ENCODE measurements at places on chromosomes 11 and 22.

- no peak for DNase-seq
Observed at GRCh38 chr11:15883455-15883920, 472.9 kb downstream of the SOX6 start.

GRCh38 chr11:126312961-126313360, 9.1 kb downstream of the DCPS start:
- no peak for DNase-seq

DNA sequence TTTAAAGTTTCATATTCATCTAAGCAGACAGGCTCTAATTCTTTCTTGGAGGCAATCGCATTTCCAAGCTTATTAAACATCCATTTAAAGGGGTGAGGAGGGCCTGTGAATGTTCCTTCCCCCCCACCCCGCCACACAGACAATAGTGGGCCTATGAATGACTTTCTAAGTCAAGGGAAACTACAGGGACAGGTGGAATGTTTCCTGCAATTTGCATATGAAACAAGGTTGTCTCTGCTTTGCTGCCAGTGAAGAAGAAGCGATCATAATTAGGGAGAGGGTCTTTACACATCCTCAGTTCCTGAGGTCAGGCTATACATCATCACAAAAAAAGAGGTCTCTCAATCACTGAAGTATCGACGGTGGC, 127.9 kb upstream of the OPCML start:
- DNase-seq = no peak

DNA sequence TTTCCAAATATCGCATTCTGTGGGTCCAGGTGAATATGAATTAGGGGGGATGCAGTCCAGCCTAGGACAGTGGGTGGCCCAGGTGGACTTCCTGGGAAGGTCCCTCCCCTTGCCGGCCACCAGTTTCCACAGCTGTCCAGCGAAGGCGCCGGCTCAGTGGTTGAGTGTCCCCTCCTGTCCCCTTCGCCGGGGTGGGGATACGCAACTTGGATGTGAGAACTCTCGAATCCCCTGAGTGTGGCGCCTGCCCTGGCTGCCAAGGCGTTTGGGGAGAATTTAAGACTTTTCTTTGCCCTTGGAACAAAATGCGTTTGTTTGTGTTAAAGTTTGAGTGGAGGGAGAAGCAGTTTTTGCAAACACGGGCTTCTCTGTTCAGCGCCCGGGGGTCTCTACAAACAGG, 123.7 kb downstream of the KCNQ1OT1 start:
- no peak for DNase-seq

DNA sequence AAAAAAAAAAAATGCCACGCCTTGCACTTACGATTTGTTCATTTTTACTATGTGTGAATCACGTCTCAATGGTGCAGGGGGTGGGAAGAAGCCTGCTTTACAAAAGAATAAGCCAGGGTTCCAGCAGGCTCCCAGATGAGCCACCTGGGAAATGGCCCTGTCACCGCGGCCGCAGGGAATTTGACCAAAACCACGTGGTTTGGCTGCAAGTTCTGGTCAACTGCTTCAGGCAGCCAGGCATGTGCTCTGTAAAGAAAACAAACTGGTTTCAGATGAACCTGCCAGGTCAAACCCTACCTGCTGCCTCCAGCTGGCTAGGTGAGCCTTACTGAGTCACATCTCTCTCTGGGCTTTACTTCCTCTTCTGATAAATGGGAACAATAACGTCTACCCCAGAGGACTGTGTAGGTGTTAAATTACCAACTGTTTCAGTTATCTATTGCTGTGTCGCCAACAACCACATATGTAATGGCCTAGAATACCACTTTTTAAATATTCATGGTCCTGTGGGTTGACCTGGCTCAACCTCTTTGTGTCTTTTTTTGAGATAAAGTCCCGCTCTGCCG, 30.5 kb upstream of the GCAT start:
- no peak for DNase-seq

- DNase-seq = no peak
Observed at GRCh38 chr11:131186629-131187101, 183.8 kb upstream of the NTM start.

- DNase-seq = no peak
Observed at GRCh38 chr22:17348464-17349103, 20.7 kb upstream of the CECR2 start.

DNA sequence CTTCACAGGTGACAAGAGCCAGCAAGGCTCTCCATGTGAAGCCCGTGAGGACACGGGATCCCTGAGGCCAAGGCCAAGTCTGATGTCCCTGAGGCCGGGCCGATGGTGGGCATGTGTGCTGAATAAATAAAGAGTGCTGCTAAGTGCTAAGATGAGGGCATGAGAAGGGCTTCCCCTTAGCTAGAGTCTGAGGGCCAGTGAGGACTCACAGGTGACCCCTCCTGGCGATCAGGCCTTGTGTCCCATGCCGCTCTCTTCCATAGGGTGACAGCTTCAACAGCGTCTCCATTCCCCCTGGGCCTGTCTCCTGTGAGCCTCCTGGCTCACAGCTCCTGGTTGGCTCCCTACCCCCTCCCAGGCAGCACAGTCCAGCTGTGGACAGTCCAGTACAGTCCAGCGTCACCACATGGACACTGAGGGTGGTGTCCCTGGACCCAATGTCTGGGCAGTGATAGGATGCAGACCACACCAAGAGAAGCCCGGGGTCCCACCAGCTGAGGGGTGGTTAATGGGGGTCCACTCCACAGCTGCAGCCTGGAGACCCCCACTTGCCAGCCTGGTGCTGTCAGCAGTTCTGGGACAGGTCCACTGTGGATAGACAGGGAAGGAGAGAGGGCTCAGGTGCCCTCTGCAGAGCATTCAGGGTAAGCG, 1033.2 kb downstream of the TBC1D22A start:
- DNase-seq = no peak

- no peak for DNase-seq
Observed at GRCh38 chr22:19174106-19175025, 4.2 kb downstream of the SLC25A1 start.

- no peak for DNase-seq
Observed at GRCh38 chr11:3093281-3094191, 36.3 kb upstream of the CARS1 start.

GRCh38 chr11:125945011-125945796, 640 bp upstream of the VSIG10L2 start:
- DNase-seq = no peak

GRCh38 chr22:39405346-39406085, 5.9 kb downstream of the TAB1 start:
- peak; percentile 58 for DNase-seq
